Right forelimb (tissue), 1 donor: ENCODE measurements at places on chromosomes 16 and 17.

GRCh38 chr16:13510425-13511151 is 409.4 kb upstream of the ERCC4 start:
- DNase-seq: no peak

- DNase-seq: no peak
These were observed 8.5 kb upstream of the SIAH1 start for GRCh38 chr16:48393485-48394354.

DNA sequence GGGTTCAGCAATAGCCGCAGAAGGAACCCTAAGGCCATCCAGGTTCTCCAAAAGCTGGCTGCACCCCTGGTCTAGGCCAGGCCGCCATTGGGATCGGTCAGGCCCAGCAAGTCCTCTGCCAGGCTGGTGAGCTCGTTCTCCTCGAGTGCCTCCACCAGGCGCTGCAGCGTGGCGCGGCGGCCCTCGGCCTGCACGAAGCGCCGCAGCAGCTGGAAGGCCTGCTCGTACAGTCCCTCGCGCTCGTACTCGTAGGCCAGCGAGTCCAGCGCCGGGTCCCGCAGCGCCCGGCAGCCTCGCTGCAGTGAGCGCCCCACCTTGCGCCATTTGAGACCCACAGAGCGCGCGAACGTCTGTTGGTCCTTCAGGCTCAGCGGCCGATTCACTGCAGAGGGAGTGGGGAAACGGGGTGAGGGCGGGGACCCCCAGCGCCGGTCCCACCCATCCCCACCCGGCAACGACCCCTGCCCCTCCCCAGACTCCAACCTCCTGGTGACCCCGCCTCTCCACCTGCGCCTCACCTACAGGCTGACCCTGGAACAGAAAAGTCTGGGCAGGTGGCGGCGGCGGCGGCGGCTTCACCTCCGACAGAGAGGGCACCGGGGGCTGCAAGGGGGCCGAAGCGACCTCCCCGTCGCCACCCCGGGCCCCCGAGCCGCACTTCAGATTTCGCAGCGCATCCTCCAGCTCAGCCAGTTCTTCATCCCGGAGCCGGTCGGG is 3.9 kb upstream of the B3GNT9 start:
- no peak for DNase-seq

DNA sequence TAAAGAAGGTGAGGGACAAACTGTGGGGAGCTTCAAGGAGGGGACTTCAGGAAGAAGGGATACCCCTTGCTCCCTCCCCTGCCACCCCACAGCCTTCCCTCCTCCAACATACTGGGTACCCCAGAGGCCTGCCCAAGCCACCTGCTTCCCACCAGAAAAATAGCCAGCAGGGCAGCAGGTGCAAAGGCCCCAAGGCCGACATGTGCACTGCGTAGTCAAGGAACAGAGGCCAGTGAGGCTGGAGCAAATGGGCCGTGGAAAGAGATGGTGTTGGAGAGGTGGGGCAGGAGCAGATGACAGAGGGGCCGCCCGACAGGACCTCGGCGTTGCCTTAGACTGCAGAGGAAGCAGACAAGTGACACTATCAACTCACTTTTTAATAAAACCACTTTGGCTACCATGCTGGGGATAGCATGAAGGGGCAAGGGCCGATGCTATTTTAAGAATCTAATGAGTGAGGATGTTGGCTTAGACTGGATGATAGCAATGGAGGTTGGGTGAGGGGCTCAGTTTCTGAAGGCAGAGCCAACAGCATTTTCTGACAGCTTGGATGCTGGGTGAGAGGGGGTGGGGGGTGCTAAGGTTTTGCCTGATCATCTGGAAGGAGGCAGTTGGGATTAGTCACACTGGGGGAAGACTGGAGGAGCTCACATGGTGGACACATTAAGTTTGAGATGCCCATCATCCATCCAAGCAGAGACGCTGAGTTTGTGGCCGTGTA is 72.8 kb upstream of the TOB1 start:
- no peak for DNase-seq

DNA sequence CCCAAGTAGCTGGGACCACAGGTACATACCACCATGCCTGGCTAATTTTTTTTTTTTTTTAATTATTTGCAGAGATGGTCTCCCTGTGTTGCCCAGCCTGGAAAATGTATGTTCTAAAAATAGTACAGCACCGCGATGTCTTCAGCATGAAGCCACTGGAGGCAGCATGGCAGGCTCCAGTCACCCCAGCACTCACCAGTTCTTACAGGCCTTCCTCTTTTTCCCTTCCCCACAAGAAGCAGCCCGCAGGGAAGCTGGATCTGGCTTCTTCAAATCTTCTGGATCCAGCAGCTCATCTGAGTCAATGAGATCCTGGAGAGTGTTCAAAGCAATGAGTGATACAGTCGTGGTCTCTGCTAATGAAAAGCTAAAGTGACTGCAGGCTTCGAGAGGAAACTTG is 16.2 kb downstream of the CIAPIN1 start:
- no peak for DNase-seq

- no peak for DNase-seq
These were observed 193.2 kb upstream of the MPHOSPH6 start for GRCh38 chr16:82363026-82363816.

GRCh38 chr17:41486809-41487530 is 2.7 kb downstream of the KRT36 start:
- DNase-seq: no peak

- peak; percentile 6 for DNase-seq
These were observed 4.9 kb upstream of the ZG16B start for GRCh38 chr16:2825049-2825742.

- DNase-seq: no peak
These were observed at the start of gene KRT37 for GRCh38 chr17:41424111-41424635. KRT37 (minus strand) TSS chr17:41424585; CDS start chr17:41424523, 62 bp downstream.

- DNase-seq: no peak
These were observed 3.1 kb upstream of the CPD start for GRCh38 chr17:30375661-30376060.

GRCh38 chr17:44916781-44917241 is 1.5 kb upstream of the GFAP start:
- DNase-seq: peak; percentile 81

GRCh38 chr16:78732696-78733095 is 633.2 kb downstream of the WWOX start:
- DNase-seq: no peak

GRCh38 chr16:87824016-87824990 is 45.0 kb downstream of the SLC7A5 start:
- no peak for DNase-seq

- DNase-seq: no peak
These were observed 57.0 kb downstream of the PITPNC1 start for GRCh38 chr17:67434061-67434525.

GRCh38 chr17:49592263-49592662 is 16.6 kb downstream of the NXPH3 start:
- no peak for DNase-seq

DNA sequence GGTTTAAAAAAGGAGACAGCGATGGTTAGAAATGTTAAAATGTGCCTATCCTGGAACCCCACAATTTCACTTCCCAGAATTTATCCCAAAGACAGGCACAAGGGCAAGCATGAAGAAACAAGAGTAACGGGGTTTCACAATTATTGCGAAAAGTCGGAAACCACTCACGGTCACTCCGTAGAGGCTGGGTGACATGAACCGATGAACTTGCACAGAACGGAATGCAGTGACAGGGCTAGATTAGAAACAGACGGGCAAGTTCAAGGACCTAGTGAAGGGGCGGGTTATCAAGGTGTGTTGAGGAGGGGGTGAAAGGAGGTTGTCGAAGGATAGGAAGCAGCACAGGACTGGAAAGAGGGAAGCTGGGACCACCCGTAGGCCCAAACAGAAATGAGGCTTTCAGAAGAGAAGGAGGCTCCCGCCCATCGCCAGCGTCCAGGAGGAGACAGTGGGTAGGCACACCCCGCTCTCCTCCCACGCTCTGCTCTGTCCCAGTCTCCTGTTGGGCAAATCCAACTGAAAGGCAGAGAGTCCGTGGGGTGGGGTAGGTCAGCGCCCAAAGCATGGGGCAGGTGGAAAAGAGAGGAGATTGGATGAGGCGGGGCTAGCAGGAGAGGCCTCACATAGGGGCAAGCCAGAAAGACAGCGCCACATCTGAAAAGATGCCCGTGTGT is 47.4 kb upstream of the JPH3 start:
- DNase-seq: no peak

GRCh38 chr16:73022534-73022933 is 25.4 kb downstream of the ZFHX3 start:
- no peak for DNase-seq

DNA sequence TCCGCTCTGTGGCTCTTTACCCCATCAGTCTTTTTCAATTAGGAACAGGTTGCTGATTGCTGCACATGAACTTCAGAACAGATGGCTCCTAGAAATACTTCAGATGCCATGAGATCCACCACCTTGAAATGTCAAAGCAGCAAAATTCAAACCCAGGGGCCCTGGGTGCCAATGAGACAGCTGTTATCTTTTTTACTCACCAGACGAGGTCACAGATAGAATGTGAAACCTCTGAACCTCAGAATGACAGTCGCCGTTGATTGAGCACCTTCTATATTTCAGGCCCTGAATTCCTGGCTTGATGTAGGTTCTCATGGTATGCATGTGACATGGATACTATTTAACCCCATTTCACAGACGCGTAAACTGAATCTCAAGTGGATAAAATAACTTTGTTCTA is 63.0 kb downstream of the MAF start:
- no peak for DNase-seq

GRCh38 chr17:75684924-75685323 is 17.8 kb downstream of the SAP30BP start:
- DNase-seq: no peak

- no peak for DNase-seq
These were observed 22.9 kb downstream of the NUP88 start for GRCh38 chr17:5396612-5397011.

DNA sequence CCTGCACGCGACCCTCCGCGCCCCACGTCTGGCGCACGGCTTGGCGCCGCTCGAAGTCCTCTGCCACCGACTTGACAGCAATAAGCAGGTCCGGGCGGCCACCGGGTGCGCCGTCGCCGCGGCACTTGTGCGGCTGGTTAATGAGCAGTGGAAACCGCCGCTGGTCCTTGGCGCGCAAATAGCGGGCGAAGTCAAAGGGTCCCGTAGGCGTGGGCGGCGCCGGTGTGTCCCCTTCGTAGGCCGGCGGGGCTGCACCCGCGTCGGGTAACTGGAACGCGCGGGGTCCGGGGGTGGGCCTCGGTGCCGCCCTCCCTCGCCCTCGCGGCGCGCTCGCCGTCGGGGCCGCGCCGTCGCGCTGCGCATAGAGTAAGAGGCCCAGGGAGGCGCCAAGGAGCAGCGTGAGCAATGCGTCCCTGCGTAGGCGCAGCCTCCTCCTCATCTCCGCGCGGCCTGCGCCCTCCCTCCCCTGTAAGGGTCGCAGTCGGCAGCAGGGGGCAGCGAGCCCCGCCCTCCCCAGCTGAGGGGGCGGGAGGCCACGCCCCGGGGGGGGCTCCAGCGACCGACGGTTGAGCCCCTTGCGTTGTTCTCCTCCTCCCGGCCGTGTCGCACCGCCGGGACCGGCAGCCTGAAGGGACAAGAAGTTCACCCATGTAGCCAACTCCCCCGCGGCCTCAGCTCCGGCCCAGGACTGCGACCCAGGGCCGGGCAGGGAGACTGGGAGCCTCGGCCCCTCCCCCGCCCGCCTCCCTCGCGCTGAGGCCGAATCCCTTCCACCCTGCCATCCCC is 558 bp downstream of the B3GNT9 start:
- peak; percentile 82 for DNase-seq

DNA sequence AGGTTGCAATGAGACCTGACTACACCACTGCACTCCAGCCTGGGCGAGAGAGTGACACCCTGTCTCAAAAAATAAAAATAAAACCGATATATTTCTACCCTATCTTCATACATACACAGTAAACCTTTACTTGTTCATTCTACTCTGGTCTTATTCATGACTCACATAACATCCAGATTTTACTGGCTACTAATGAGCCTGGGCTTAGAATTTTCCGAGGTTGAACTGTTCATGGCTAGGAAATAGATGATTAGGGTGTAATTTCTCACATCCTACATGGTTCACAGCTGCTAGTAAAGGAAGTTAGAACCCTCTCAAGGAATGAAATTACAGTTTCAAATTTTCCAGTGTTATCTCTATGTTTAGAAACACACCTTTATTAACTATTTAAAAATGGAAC is 14.7 kb downstream of the GSPT1 start:
- DNase-seq: no peak

- DNase-seq: peak; percentile 79
These were observed 26.2 kb upstream of the OSGIN1 start for GRCh38 chr16:83926726-83927397.

DNA sequence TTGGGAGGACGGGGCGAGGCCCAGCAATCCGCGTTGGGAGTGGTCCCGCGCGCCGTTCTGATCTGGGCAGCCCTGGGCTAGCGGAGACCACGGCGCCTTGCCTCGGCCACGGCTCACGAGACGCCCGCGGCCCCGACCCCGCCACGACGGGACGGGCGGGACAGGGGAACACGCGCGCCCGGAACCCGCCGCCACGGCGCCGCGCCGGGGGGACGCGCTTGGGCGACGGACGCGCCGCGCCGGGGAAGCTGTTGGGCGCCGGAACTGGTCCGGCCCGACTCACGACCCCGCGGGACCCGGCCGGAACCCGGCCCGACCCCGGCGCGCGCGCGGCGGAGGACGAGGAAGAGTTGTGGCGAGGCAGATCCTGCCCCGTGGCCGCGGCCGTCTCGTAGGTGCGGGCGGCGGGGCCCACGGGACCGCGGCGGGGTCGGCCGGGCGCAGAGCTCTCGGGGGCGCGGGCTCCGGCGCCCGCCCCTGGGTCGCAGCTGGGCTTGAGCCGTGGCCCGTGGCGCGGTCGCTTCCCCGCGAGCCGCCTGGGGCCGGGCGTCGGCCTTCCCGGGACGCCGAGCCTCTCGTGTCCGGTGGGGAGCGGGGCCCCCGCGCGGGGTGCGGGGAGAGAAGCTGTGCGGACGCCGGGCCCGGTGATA is at the start of gene ACSF3:
Gene ACSF3 (plus strand): TSS at position 251 of the 650 bp plus-strand sequence. CDS start 6,830 bp downstream, outside the sequence.
- DNase-seq: peak; percentile 81

DNA sequence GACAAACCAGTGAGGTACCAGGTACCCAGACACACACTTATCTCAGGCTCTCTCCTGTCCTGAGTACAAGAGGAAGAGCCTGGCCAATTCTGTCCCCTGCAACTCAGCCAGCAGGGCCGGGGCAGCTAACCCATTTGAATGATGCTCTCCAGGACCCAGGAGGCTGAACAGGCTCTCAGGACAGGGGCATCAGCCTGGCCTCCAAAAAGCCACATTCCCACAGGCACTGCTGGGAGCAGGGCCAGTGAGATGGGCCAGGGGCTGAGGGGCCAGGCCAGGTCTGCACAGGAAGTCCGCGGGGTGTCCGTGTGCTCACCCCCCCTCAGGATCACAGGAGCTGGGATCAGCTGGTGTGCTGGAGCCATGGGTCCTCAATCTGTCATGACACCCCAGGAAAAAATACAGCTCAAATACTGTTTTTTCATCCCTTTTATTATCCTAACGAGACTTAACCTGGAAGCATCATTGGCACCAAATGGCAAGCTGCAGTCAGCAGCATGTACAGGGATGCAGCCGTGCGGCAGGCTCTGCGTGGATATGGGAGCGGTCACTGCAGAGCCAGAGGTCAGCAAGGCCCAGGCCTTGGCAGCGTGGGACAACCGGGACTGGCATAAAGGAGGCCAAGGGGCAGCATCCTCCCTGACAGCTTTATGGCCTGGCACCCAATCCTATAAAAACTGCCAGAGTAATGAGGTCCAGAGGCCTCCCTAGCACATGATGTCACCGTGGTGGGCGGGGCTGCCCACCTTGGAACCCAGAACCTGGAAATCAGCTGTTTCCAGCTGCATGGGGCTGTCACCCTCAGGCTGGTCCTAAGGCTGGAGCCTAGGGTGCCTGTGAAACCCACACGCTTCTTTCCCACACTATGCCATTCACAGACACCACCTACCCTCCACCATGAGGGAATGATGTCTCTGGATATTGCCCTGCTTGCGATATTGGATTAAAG is 276.7 kb downstream of the C16orf95 start:
- DNase-seq: peak; percentile 35
